SW480 (cell line): ENCODE measurements at places on chromosomes 1 and 21.

- no peak for DNase-seq
Measured at GRCh38 chr1:240091614-240092300, at the start of gene FMN2. TSS of gene FMN2 (plus strand) at chr1:240091883. CDS start at chr1:240092110, 227 bp downstream.

- peak; percentile 32 for DNase-seq
Measured at GRCh38 chr1:39609618-39610331, 29.7 kb downstream of the HEYL start.

DNA sequence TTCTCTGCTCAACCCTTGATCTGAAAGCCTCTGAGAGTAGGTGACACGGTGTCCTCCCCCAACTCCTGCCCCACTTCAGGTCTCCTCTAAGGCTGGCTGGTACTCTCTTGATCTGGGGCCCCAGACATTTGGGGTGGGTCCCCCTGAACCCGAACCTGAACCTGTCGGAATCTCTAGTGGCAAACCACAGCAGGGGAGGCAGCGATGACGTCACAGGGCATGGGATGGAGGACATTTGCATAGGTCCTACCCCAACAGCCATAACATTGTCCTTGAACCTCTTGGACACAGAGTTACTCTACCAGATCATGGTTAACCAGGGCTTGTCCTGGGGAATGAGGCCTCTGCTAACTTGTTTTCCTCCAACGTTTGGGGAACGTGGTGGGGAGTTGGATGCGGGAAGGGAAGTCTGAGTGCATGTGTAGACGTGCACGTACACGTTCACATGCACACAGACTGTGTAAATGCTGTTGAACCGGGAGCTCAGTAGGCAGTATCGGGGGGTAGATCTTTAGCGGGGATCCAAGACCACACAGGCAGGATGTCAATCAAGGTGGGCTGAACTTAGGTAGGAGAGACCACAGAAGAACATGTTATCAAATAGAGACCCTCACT lies 32.4 kb downstream of the CITED4 start:
- no peak for DNase-seq

- no peak for DNase-seq
Measured at GRCh38 chr1:87204441-87204840, 124.2 kb upstream of the LMO4 start.

GRCh38 chr1:117985973-117986372 lies 56.4 kb downstream of the WDR3 start:
- DNase-seq: no peak

GRCh38 chr21:31647650-31648049 lies 11.8 kb upstream of the SOD1 start:
- DNase-seq: no peak
